ENCODE measurements at places on chromosomes 11 and 22.

GRCh38 chr11:114291842-114292680 is 4.1 kb upstream of the NNMT start:
- no peaks in the 10 kb centered on the region for H3K36me3 ChIP-seq
- H3K27me3 ChIP-seq = peaks cover 47% of the 10 kb centered on the region
- H3K27ac ChIP-seq = no peak overlapping the region
- no peak for DNase-seq
- no peak overlapping the region for H3K4me3 ChIP-seq

DNA sequence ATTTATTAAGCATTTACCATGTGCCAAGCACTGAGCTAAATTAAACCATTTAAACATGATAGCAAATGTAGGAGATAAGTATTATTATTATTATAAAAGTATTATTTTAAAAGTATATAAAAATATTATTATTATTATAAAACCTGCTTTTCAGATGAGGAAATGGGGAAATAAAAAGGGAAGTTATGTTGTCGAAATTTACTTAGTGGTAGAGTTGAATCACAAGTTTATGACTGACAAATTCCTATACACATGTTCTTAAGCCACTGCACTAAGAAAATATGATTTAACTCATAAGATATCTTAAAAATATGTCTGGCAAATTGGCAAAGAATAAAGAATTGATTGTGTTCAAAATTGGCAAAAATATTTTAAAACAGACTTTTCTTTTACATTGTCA is 53.8 kb downstream of the CASP12 start:
- H3K4me1 ChIP-seq = no peaks in the 10 kb centered on the region
- H3K4me3 ChIP-seq = no peak overlapping the region
- H3K36me3 ChIP-seq = no peaks in the 10 kb centered on the region
- H3K27ac ChIP-seq = no peak overlapping the region

GRCh38 chr22:29994027-29994715 is 86.1 kb upstream of the HORMAD2 start:
- no peak for DNase-seq
- H3K4me3 ChIP-seq = no peak overlapping the region
- H3K36me3 ChIP-seq = peaks cover 38% of the 10 kb centered on the region
- peak overlapping the region; percentile 65 for H3K27ac ChIP-seq
- H3K27me3 ChIP-seq = no peaks in the 10 kb centered on the region

GRCh38 chr11:68314203-68315170 is 2.1 kb downstream of the LRP5 start:
- no peak for DNase-seq
- H3K4me3 ChIP-seq = peak overlapping the region; percentile 76
- H3K27ac ChIP-seq = no peak overlapping the region
- peaks cover 22% of the 10 kb centered on the region for H3K4me1 ChIP-seq

- peak; percentile 81 for DNase-seq
- no peaks in the 10 kb centered on the region for H3K27me3 ChIP-seq
- H3K27ac ChIP-seq = peak overlapping the region; percentile 38
- peaks cover 31% of the 10 kb centered on the region for H3K4me1 ChIP-seq
- H3K4me3 ChIP-seq = peak overlapping the region; percentile 72
Observed at GRCh38 chr11:118610773-118611432, 3.5 kb downstream of the PHLDB1 start.

GRCh38 chr11:2779981-2780849 is 80.4 kb upstream of the KCNQ1OT1 start:
- no peaks in the 10 kb centered on the region for H3K36me3 ChIP-seq
- DNase-seq = no peak
- no peaks in the 10 kb centered on the region for H3K4me1 ChIP-seq
- no peaks in the 10 kb centered on the region for H3K27me3 ChIP-seq
- H3K27ac ChIP-seq = no peak overlapping the region

- no peaks in the 10 kb centered on the region for H3K36me3 ChIP-seq
- H3K27me3 ChIP-seq = peaks cover 17% of the 10 kb centered on the region
Observed at GRCh38 chr11:19672586-19673206, 39.9 kb upstream of the NAV2 start.

- peaks cover 10% of the 10 kb centered on the region for H3K27me3 ChIP-seq
- H3K36me3 ChIP-seq = peaks cover 4% of the 10 kb centered on the region
Observed at GRCh38 chr22:38843201-38843656, 599 bp downstream of the NPTXR start.

DNA sequence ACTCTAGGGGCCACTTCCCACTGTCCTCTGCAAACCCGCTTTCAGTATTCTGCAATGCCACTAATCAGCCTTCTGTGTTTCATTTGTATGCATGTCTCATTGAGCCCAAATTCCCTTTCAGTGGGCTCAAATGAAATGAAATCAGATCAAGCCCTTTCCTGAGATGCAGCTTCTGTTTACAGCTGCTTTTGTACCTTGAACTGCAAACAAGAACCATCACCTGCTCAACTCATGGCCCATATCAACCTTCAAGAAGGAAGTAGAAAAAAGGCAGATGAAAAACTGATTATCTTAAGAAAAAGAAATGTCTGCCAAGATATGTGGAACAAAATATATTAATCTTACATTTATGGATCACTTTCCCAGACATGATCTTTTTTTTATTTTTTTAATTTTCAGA is 141.1 kb upstream of the ARHGAP42 start:
- H3K27me3 ChIP-seq = no peaks in the 10 kb centered on the region
- no peak for DNase-seq
- no peak overlapping the region for H3K27ac ChIP-seq
- H3K36me3 ChIP-seq = no peaks in the 10 kb centered on the region

- no peak overlapping the region for H3K27ac ChIP-seq
- DNase-seq = no peak
- no peaks in the 10 kb centered on the region for H3K27me3 ChIP-seq
- no peaks in the 10 kb centered on the region for H3K4me1 ChIP-seq
Observed at GRCh38 chr11:80383655-80384054, 942.8 kb upstream of the TENM4 start.

DNA sequence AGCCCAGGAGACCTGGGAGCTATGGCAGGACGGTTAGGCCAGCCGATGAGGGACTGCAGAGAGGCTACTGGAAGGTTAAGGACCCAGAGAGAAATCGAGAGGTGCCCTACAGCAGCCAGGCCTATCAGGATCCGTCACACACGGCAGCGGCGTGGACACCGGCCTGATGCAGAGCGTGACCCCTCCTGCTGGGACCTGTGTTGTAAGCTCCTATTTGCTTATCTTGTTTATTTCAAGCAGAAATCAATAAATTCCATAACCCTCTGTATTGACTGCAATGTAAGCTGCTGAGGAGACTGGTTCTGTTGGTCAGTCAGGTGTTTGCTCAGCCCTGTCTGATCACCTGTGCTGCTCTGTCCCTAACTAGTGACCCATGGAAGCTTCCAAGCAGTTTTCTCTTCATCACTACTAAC is 39.9 kb downstream of the PPP2R1B start:
- no peaks in the 10 kb centered on the region for H3K4me1 ChIP-seq
- no peak overlapping the region for H3K27ac ChIP-seq
- no peak overlapping the region for H3K4me3 ChIP-seq
- H3K27me3 ChIP-seq = no peaks in the 10 kb centered on the region
- no peak for DNase-seq

GRCh38 chr22:49299821-49300231 is 527.8 kb downstream of the BRD1 start:
- H3K27ac ChIP-seq = no peak overlapping the region
- no peak overlapping the region for H3K4me3 ChIP-seq
- DNase-seq = no peak
- H3K4me1 ChIP-seq = no peaks in the 10 kb centered on the region
- H3K27me3 ChIP-seq = peaks cover 31% of the 10 kb centered on the region
- no peaks in the 10 kb centered on the region for H3K36me3 ChIP-seq

- H3K4me3 ChIP-seq = no peak overlapping the region
- H3K27me3 ChIP-seq = no peaks in the 10 kb centered on the region
- H3K4me1 ChIP-seq = peaks cover 24% of the 10 kb centered on the region
- peaks cover 1% of the 10 kb centered on the region for H3K36me3 ChIP-seq
- peak overlapping the region; percentile 33 for H3K27ac ChIP-seq
Observed at GRCh38 chr11:1770528-1770927, 6.8 kb upstream of the CTSD start.

GRCh38 chr11:84501750-84502149 is 1125.4 kb downstream of the DLG2 start:
- H3K27ac ChIP-seq = no peak overlapping the region
- H3K36me3 ChIP-seq = no peaks in the 10 kb centered on the region
- no peak for DNase-seq
- no peaks in the 10 kb centered on the region for H3K4me1 ChIP-seq
- H3K27me3 ChIP-seq = no peaks in the 10 kb centered on the region

GRCh38 chr11:22465620-22466019 is 127.4 kb downstream of the SLC17A6 start:
- H3K27ac ChIP-seq = no peak overlapping the region
- H3K36me3 ChIP-seq = no peaks in the 10 kb centered on the region
- no peak overlapping the region for H3K4me3 ChIP-seq
- H3K27me3 ChIP-seq = peaks cover 16% of the 10 kb centered on the region

DNA sequence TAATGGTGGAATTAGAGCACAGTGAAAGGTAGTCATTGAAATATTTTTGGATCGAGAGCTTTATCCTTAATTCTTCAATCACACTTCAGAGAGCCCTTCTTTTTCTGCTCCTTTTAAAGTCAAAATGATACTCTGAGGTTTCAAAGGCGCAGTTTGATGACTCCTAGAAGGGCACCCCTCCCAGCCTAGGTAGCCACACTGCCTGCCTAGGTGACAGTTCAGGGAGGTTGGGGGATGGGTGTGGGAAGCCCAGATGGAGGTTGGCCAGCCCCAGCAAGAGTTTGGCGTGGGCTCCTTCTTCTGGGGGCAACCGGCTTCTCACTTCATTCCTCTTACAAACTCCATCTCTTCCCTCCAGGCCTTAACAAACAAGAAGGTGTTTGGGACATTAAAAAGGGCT is 28.6 kb upstream of the PHF21A start:
- H3K27me3 ChIP-seq = no peaks in the 10 kb centered on the region
- H3K27ac ChIP-seq = no peak overlapping the region
- H3K4me3 ChIP-seq = no peak overlapping the region
- no peaks in the 10 kb centered on the region for H3K36me3 ChIP-seq

DNA sequence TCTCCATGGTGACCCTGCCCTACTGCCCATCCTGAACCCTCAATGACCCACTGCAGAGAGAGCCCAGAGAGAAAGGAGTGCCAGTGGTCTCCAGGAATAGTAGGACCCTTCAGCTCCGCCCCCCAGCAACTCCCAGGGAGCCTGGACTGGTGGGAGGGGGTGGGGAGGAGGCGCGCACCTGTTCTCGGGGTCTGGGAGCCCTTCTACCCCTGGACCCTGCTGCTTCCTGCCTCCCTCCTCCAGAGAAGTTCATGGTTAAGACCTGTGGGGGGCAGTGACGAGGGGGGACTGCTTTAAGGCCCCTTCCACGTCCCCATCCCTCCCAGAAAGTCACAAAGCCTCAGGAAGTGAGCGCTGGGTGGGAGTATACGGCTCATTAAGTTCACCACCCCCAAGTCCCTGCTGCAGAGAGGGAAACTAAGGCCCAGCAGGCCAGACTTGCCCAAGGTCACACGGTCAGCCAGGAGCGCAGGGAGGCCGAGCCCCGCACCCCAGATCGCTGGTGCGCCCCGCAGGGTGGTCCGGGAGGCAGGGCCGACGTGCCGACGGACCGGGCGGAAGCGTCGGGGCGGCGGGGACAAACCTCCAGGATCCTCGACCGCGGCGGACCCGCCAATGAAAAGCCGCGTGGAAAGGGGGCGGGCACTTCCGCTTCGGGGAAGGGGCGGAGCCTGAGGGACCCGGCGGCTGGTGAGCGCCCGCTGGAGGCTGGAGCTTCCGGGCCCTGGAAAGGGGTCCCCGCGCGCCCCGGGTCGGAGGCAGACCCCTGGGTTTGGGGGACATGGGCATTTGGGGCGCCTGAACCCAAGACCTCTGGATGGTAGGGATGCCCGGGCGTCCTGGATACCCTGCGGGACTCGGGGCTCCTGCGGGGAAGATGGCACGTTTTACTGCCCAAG is at the start of the genes NUDT22 and TRPT1:
Gene NUDT22 (plus strand): TSS at position 667 of the 899 bp plus-strand sequence. CDS start 379 bp downstream, outside the sequence.
Gene TRPT1 (minus strand): TSS at position 579 of the 899 bp plus-strand sequence. CDS start 326 bp downstream, at position 253.
- H3K4me3 ChIP-seq = peak within 1 kb of the TSS; percentile 88
- peak; percentile 76 for DNase-seq
- H3K36me3 ChIP-seq = peaks cover 23% of the 10 kb centered on the region
- peak within 1 kb of the TSS; percentile 91 for H3K27ac ChIP-seq

Data from central memory CD8-positive, alpha-beta T cell (primary cell).